ENCODE measurements at places on chromosomes 5 and 9.

GRCh38 chr5:93430118-93430517 is 150.9 kb downstream of the NR2F1-AS1 start:
- DNase-seq, result no peak

DNA sequence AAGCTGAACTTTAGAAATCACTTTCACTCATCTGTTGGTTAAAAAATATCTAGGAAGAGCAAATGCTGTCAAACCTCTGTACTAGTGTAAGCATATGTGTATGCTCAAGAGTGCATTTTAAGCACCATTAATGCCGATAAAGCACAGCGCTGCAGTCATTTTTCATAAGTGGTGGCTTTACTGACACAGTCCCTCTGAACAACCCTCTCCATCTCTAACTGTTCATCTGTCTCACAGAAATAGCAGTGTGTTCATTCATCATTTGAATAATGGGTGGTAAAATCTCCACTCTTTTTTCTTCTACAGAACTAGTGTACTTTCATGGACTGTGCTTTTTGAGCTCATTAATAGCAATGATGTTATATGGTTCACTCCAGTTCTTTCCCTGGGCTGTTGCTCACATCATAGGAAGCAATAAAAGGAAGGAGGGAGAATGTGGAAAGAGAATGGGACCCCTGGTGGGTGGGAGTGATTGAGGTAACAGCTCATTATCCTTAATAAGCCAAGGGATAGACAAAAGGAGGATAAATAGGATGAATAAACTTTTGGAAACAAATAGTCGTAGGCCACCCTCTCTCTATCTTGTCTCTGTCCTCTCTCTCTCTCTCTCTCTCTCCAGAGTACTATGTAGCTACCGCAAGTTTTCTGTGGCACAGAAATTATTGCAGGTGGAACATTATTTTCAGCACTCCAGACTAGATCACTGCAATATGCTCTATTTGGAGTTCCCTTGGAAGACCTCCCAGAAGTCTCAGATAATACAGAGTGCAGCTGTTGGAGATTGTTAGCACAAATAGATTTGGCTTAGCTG is 117.9 kb upstream of the PRDM9 start:
- DNase-seq, result no peak

DNA sequence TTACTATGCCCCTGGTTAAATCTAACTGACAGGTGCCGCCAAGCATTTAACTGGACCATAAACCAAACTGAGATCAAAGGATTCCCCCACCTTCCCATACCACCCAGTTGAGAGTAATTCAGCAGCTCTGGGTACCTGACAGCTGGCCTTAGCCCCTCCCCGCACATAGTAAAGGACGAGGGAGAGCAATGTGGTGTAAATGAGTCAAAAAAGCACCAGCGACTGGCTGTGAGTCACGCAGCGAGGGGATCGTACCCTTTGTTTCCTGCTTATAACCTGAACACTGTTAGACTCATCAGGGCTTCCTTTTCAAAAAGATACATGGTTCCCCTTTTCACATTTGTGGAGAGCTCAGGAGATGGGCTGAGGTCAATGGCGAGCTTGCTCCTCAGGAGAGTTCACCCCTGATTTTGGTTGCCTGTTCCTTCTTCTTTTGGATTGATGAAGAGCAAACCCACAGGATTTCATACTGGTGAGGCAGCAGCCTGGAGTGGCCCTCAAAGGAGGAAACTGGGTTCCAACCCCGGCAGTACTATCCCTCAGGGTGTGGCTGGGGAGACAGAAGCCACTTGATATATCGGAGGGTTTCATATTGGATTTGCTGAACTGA is 71.5 kb downstream of the ANKRD33B start:
- DNase-seq, result no peak

DNA sequence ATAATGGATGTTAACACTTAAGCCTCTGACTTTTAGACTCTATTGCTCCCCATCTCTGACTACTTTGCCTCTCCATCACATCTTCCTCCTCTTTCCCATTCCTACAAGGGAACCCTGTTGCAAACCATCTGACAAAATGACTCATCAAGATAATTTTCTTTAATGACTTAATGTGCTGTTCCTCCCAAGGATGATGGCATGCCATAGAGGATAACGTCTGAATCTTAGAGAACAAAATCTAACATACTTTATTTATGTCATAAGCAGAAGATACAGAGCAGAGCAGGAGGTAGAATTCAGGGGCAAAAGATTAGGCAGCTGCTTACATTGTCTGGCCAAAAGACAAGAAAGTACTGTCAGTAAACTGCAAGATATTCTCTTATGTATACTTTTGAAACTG is 76.8 kb downstream of the FGF10 start:
- no peak for DNase-seq

DNA sequence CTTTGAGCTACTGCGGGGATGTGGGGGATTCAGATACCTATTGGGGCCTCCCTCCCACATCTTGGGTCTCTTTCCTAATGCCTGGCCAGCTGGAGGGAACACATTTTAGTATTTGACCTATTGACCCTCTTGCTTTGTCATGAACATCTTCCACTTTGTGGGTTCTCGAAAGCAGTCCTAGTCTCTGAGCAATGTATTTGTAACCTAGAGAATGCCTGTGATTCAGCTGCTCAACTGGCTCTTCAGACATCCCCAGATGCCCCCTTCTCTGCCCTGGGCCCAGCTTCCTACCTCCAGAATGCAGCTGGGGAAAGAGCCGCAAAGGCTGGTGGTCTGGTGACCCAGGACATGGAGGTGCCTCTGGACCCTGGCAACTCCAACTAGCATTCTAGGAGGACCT is 32.2 kb downstream of the APTX start:
- no peak for DNase-seq

DNA sequence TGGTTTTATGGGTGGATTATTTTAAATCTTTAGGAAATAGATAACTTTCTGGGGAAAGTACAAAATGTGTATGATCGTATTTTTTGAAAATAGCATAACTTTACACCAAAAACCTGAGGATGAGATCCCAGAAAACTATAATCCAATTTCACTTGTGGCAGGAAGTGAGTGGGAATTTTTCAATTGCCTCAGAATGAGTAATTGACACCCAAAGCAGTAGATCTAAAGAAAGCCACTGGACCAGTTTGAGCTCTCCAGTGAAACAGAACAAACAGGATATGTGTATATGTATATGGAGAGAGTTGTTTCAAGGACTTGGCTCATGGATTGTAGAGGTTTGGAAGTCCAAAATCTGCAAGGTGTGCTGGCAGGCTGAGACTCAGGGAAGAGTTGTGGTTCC is 109.2 kb upstream of the SHB start:
- DNase-seq, result no peak

DNA sequence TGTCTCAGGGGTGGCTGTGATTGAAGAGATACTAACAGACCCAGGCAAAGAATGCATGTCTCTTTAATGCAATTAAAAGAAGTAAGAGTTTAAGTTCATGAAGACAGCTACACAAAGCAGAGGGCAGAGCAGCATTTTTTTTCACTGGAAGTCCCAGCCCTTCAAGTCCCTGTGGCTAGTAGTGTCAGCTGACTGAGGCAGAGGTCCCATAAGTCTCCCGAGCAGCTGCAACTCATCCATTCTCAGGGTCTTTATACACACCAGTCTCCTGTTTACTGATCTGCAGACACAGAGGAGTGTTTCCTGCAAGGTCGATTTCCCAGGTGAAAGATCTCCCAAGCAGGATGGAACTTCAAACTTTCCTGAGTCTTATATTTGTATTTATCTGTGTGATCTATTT is 169.4 kb upstream of the GLRA1 start:
- DNase-seq, result no peak

DNA sequence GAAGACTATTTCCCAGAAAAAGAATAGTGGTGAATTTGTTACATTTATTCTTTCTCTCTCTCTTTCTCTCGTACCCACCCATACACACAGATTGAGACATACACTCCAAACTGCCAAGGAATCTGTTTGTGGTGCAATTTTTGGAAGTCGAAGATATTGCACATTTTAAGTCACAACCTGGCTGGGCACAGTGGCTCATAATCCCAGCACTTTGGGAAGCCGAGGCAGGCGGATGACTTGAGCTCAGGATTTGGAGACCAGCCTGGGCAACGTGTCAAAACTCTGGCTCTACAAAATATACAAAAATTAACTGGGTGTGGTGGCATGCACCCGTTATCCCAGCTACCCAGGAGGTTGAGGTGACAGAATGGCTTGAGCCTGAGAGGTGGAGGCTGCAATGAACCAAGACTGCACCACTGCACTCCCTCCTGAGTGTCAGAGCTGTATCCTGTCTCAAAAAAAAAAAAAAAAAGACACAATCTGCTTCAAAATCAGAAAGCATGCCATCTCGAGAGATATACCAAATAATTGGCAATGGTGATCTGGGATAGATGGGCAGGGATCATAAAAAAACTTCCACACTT is 19.2 kb upstream of the PLIN2 start:
- DNase-seq, result no peak

- no peak for DNase-seq
Observed at GRCh38 chr5:11931638-11932037, 27.4 kb upstream of the CTNND2 start.

DNA sequence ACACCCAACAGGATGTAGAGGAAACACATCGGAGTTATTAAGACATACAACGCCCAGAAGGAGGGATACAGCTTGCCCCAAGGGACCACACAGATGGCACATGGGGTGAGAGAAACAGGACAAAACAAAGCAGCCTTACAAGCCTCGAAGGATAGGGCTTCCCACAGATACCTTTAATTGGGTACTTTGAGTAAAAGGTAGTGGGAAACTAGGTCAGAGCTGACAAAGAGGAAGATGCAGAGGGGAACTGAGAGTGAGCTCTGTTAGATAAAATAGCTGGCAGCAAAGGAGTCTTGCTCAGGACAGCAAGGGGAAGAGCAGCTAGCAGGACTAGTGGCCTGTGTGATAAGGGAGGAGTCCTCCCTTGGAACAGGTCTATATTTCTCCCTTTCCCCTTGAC is 48.2 kb downstream of the OTP start:
- no peak for DNase-seq

Measured in lower lobe of right lung (tissue), 2 donors.